Fibroblast of lung (primary cell): ENCODE measurements at places on chromosomes 7 and 10. TPM values are rescaled to one million over a fixed set of nuclear protein-coding genes. Genes with fewer than 3 reads are reported as not detected.
A peak's percentile ranks its signal among the peaks of the same experiment; 100 is the strongest.

- no peak overlapping the region for H3K4me3 ChIP-seq
- no peak for DNase-seq
- H3K27ac ChIP-seq: no peak overlapping the region
- no peaks in the 10 kb centered on the region for H3K27me3 ChIP-seq
- no peaks in the 10 kb centered on the region for H3K4me1 ChIP-seq
These were observed 2.2 kb downstream of the GIMAP4 start for GRCh38 chr7:150569245-150569955.

- no peaks in the 10 kb centered on the region for H3K36me3 ChIP-seq
- H3K27me3 ChIP-seq: no peaks in the 10 kb centered on the region
- DNase-seq: peak; percentile 89
- H3K27ac ChIP-seq: no peak overlapping the region
- H3K4me3 ChIP-seq: no peak overlapping the region
These were observed 269.2 kb downstream of the BAMBI start for GRCh38 chr10:28946479-28946878.

- no peak overlapping the region for H3K27ac ChIP-seq
- H3K36me3 ChIP-seq: no peaks in the 10 kb centered on the region
- no peak overlapping the region for H3K4me3 ChIP-seq
- no peak for DNase-seq
These were observed 582.7 kb upstream of the POT1 start for GRCh38 chr7:125512373-125512772.

GRCh38 chr7:50405221-50405620 is 44.9 kb downstream of the FIGNL1 start:
- no peak overlapping the region for H3K27ac ChIP-seq
- H3K36me3 ChIP-seq: no peaks in the 10 kb centered on the region
- no peaks in the 10 kb centered on the region for H3K4me1 ChIP-seq

DNA sequence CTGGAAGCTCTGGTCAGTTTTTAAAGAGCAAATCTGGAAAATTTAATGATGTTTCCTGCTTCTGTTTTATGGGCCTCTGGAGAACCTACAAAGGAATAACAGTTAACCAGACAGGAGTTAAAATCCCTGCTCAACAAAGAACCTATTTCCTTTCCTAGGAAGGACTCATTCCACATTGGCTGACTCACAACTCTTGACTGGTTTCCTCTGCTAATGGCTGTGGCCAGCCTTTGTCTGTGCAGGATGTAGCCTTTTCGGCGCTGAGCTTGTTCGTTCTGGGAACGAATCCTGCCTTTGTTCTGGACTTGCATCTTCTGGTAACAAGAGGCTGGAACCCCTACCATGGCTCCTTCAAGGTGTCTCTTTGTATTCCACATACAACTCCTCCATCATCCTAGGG is 112.8 kb upstream of the PDCD4 start:
- DNase-seq: peak; percentile 85
- no peak overlapping the region for H3K27ac ChIP-seq
- H3K36me3 ChIP-seq: no peaks in the 10 kb centered on the region
- H3K4me1 ChIP-seq: no peaks in the 10 kb centered on the region
- H3K4me3 ChIP-seq: no peak overlapping the region

- no peaks in the 10 kb centered on the region for H3K27me3 ChIP-seq
- no peaks in the 10 kb centered on the region for H3K36me3 ChIP-seq
- no peaks in the 10 kb centered on the region for H3K4me1 ChIP-seq
- no peak overlapping the region for H3K27ac ChIP-seq
- DNase-seq: peak; percentile 31
These were observed 149.2 kb downstream of the GNAT3 start for GRCh38 chr7:80362677-80363076.

DNA sequence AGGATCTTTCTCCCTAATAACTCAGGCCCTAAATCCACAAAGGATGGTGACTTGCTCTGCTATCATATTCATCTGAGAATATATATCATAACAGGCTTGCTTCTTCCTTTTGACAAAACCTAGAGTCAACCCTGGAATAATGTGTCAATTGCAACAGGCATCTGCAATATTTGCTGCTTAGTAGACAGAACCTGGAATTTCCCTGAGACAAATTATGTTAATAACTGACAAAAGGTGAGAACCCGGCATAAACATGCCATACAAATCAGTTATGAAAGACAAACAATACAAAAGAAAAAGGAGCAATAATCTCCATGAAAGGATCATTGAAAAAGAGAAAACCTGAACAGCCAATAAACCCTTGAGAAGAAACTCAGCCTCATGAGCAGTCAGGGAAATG is 114.5 kb upstream of the CDCA7L start:
- H3K27ac ChIP-seq: no peak overlapping the region
- no peaks in the 10 kb centered on the region for H3K36me3 ChIP-seq
- no peaks in the 10 kb centered on the region for H3K4me1 ChIP-seq
- DNase-seq: no peak

SEC61G gene
- 143 and 192 TPM in 2 replicates for total RNA-seq

RAMP3 gene
- total RNA-seq: under 0.01 and 0.17 TPM in 2 replicates

SAMD9L gene
- 15.7 and 23.9 TPM in 2 replicates for total RNA-seq

CYP26C1 gene
- total RNA-seq: under 0.01 TPM in 2 replicates

GPR22 gene
- total RNA-seq: not detected in 2 replicates

MBL2 gene
- not detected in 2 replicates for total RNA-seq

LRRC17 gene
- 12.6 and 30.8 TPM in 2 replicates for total RNA-seq
